ENCODE measurements at places on chromosomes 12 and 14.

DNA sequence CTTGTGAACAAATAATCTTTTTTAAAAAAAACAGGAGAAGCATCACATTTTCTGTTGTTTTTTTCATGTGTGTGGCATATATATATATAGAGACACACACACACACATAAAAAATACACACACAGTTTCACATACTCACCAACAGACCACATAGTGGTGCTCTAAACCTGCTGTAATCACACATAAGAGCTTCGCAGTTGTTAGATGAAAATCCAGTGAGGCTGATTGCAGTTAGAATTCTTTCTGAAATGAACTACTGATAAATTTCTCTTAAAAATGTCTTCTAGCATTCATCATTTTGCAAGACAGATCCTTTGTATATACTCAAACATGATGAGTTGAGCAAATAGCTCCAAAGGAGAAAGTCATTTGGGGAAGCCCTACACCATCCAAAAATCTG, 434.3 kb upstream of the STXBP6 start:
- no peak for DNase-seq

DNA sequence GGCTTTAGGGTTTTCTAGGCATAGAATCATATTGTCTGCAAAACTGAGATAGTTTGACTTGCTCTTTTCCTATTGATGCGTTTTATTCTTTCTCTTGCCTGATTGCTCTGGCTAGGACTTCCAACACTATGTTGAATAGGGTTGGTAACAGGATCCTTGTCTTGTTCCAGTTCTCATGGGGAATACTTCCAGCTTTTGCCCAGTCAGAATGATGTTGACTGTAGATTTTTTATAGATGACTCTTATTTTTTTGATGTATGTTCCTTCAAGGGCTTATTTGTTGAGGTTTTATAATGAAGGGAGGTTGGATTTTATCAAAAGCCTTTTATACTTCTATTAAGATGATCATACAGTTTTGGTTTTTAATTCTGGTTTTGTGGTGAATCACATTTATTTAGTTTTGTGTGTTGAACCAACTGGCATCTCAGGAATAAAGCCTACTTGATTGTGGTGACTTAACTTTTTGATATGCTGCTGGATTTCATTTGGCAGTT, 478.2 kb downstream of the TMEM117 start:
- no peak for DNase-seq

- DNase-seq = no peak
Observed at GRCh38 chr12:60278209-60278608, 682.4 kb downstream of the SLC16A7 start.

DNA sequence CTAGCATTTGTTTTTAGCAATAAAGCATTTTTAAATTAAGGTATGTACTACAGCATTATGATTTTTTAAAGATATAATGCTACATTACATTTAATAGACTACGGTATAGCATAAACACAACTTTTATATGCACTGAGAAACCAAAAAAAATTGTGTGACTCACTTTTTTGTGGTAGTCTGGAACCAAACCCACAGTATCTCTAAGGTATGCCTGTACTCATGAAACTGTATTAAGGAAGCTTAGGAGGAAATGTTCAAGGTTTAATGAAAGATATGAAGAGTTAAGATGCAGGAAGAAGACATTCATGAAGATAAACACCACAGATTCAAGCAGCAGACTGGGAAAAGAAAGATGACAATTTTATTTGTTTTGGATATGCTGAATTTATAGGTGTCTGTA, 51.7 kb downstream of the PPP1R12A start:
- no peak for DNase-seq

DNA sequence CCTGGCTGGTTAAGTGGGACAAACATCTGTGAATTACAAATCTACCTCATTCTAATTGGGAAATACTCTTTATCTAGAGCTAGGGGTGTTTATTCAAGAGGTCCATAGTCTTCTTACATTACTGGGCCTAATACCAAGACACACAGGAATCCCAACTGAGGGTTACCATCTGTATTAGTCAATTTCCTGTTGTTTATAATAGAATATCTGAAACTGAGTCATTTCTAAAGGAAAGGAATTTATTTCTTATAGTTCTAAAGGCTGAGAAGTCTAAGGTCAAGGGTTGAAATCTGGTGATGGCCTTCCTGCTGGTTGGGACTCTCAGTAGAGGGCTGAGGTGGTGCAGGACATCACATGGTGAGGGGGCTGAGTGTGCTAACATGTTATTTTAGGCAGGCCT, 36.0 kb downstream of the RTRAF start:
- DNase-seq = no peak

DNA sequence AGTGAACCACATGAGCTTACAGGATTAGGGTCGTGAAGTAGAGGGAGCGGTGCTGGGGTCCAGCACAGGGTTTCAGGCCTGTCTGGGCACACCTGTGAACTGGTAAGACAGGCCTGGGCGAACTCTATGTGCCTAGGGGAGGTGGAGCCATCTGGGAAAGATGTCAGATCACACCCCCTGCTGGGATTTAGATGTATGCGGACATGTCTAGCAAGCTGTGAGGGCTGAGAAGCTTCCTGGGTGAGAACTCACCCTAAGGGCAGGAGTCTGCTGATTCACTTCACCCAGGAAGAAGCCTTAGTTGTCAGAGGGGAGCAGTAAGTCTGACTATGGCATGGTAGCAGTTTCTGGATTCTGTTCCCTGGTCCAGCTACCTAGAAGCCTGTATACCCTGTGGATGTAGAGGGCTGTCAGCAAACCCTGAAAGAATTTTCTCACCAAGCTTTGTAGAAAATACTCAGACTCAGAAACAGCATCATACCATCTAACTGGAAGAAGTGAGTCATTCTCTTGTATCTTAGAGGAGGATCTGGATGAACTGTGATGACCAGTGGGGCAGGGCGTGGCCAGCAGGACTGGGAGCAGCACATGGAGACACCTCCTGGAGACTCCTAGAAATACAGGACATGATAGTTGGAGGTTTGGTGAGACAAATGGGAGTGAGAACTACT, 11.2 kb upstream of the PYGL start:
- DNase-seq = no peak

DNA sequence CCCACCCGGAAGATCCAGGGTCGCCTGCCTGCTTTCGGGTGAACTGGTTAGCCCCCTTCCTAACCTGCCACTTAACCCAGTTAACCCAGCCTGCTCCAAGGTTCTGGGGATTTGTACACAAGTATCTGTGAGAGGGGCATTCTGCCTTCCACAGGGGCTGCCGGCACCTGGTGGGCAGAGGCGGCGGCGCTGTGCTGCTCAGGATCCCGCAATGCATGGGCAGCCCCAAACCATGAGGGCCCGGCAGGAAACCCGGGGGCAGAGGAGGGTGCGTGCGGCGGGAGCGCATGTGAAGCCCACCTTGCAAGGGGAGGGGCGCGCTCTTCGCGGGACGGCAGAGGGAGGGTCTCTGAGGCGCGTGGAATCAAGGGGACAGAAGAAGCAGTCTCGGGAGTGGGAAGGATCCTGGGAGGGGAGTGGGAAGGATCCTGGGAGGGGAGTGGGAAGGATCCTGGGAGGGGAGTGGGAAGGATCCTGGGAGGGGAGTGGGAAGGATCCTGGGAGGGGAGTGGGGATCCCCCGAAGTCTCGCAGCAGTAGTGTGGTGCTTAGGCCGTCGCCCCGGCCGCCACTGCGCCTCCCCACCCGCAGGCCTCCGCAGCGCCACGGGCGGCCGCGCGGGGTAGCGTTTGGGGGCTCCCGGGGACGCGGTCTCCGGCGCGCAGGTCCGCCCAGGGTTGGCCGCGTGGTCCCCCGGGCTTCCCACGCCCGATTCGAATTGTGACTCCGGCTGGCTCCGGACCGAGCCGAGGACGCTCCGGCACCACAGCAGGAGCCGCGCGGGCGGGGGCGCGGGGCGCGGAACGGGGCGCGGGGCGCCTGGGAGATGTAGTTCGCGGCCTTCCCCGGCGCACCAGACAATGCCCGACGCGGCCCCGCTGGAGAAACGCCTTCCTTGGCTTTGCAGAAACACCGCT, 4.9 kb upstream of the MTA1 start:
- peak; percentile 52 for DNase-seq

- DNase-seq = no peak
Observed at GRCh38 chr14:32203928-32204357, 874 bp upstream of the RNU6-8 start.
